NCI-H446 (cell line): ENCODE measurements at places on chromosomes 6 and 20.
A peak's percentile ranks its signal among the peaks of the same experiment; 100 is the strongest.

DNA sequence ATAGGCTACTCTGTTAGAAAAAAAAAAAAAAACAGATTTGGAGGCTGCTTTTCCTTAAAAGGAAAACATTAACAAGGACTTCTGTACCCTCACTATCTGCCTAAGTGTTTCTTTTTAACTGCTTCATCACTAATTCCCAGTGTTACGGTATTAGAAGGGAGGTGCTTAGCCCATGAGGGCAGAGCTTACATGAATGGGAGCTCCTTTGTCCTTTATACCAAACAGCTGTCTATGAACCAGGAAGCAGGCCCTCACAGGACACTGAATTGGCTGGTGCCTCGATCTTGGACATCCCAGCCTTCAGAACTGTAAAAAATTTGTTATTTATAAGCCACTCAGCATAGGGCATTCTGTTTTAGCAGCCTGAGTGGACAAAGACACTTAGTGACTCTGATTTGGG, 215.6 kb upstream of the NRSN1 start:
- DNase-seq: no peak

DNA sequence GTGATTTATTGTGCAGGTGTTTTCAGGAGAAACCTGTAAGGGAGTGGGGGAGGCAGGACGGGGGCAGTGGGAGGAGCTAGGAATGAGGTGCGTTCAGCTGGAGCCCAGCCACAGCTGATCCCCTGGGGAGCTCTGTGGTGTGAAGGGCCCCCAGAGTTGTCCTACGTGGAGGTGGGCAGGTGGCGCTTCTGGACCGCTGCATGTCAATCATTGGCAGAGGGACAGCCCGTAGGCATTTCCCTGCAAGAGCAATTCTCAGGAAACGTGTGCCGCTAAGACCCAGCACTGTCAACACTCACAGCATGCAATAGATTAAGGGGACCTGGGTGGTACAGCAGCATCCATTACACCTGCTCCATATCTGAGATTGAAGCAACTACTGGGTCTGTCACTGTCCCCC, 88.0 kb downstream of the PRND start:
- DNase-seq: no peak

DNA sequence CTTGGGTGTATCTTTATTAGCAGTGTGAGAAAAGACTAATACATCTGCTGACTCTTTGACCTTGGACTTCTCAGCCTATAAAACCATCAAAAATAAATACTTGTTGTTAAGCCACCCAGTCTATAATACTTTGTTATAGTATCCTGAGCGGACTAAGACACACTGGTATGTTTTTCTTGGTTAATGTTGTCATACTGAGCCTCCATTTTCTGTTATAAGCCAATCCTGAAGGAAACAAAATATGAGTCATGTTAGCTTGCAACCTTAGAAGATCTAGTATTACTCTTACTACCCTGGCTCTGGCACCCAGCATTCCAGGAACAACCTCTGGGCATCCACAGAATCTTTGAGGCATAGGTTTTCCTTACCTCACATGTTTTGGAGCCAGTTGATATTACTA, 307.2 kb downstream of the FRK start:
- DNase-seq: no peak

DNA sequence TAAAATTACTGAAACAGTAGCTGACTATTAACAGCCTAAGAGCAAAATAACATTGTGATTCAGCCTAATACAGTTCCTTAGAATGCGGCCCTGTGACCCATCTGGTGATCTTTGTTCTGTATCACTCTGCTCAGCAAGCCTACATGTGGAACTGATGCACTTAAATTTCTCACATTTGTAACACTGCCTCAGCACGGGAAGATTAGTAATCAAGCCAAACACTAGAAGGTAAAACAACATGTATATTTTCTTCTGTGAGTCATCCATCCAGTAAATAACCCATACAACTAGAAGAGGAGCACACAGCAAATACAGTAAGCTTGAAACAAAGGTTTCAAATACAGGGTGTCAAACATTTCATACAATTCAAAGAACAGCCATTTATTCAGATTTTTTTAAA, 189.7 kb upstream of the NOX3 start:
- DNase-seq: no peak

GRCh38 chr6:154661768-154662167, 71.4 kb upstream of the SCAF8 start:
- no peak for DNase-seq

DNA sequence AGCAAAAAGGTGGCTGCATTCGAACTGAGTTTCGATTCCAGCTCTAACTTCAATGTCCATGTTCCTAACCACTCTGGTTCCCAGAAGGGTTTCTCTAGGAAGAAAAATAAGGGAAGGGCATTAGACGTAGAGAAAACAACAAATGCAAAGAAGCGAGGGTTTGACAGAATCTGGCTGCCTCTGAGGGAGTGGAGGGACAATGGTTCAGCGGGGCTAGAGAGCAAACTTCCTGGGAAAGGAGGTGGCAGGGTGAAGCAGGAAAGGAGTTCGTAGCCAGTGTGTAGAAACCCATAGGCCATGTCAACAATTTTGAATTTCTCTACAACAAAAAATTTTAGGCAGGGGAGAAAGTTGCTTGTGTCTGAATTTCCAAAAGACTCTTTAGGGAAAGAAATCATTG, 14.5 kb upstream of the DNAAF9 start:
- no peak for DNase-seq

- DNase-seq: no peak
Observed at GRCh38 chr6:163092876-163093275, 321.6 kb upstream of the QKI start.

- DNase-seq: no peak
Observed at GRCh38 chr6:105835373-105835772, 250.8 kb upstream of the PRDM1 start.

GRCh38 chr20:16124911-16125776, 448.1 kb downstream of the KIF16B start:
- DNase-seq: no peak

- DNase-seq: no peak
Observed at GRCh38 chr20:7137395-7138151, 370.1 kb downstream of the BMP2 start.

GRCh38 chr6:74447013-74447412, 751.0 kb downstream of the CD109 start:
- DNase-seq: no peak

DNA sequence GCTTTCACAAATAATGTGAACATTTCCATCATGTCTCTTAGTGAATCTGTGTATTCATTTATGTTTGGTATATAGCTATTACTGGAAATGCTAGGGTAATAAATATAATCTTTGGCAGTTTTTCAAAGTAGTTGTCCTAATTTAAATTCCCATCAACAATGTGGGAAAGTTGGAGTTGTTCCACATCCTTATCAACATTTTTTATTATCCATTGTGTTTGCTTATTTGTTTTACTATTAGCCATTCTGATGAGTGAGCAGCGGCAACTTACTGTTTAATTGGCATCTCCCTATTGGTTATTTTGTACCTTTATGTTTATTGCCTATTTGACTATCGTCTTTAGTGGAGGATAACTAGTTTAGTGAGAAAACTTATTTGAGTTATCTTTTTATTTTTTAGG, 121.1 kb upstream of the CCN2 start:
- no peak for DNase-seq

GRCh38 chr20:56400001-56400640, 7.7 kb downstream of the CSTF1 start:
- DNase-seq: peak; percentile 53

- DNase-seq: no peak
Observed at GRCh38 chr6:158813032-158813431, 6.1 kb downstream of the EZR start.

DNA sequence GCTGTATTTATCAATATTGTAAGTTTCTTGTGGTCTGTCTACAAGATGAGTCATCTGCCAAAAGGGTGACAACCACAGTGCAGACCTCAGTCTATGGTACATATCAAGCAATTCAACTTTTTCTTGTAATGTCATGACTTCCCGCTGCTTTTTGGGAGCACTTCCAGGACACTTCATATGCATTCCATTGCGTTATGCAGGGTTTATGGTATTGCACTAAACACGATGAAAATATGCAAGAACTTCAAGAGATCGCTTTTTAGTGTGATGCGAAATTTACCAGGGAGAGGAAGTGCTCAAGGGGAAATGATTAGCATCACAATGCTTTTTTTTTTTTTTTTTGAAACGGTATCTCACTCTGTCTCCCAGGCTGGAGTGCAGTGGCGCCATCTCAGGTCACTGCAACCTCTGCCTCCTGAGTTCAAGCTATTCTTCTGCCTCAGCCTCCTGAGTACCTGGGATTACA, 166.5 kb downstream of the TFAP2A start:
- DNase-seq: no peak

GRCh38 chr6:36657271-36657670, 21.2 kb upstream of the CDKN1A start:
- no peak for DNase-seq

GRCh38 chr6:38185244-38185643, 365.7 kb downstream of the ZFAND3 start:
- no peak for DNase-seq

DNA sequence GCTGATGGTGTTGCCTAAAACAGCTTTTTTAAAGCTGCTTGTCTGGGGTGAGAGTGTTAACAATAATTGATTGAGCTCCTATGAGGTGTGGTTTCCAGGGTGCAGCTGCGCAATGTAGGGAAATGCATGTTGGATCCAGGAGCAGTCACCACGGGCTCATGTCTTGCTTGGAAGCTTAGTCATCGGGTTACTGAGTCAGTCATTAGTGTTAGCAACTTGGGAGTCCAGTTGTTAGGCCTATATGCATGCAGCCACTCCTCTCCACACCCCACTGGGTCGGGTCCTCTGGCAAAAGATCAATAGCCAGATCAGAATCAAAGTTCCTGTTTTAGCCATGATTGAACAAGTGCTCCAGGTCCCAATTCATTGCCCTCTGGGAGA, 271.7 kb upstream of the CHD6 start:
- DNase-seq: no peak

GRCh38 chr6:135974426-135974825, 122.9 kb downstream of the PDE7B start:
- peak; percentile 37 for DNase-seq

GRCh38 chr6:106439459-106439858, 78.9 kb downstream of the CRYBG1 start:
- DNase-seq: no peak

DNA sequence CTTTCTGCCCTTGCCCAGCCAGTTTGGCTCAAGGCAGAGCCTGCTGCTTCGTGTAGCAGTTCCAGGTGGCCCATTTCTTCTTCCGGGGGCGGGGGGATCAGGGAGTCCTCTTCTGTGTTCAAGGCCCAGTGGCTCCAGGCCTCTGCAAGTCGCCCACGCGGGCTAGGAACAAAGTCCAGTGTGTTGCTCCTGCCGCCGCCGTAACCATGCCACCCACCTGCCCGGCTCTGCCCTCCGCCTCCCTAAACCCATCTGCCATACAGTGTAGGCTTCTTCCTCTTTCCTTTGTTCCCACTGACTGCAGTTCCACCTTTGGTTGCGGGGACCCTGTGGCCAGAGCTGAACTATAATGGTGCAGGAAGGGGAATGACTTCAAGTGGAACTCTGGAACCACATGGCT, 43.9 kb upstream of the SRF start:
- no peak for DNase-seq
